ENCODE measurements at places on chromosomes 6 and 20. TPM values are rescaled to one million over a fixed set of nuclear protein-coding genes. Genes with fewer than 3 reads are reported as not detected.

DSP gene
- total RNA-seq, result 0.07 TPM

GRCh38 chr6:139251045-139251690 is 40.6 kb downstream of the TXLNB start:
- DNase-seq, result no peak

DNA sequence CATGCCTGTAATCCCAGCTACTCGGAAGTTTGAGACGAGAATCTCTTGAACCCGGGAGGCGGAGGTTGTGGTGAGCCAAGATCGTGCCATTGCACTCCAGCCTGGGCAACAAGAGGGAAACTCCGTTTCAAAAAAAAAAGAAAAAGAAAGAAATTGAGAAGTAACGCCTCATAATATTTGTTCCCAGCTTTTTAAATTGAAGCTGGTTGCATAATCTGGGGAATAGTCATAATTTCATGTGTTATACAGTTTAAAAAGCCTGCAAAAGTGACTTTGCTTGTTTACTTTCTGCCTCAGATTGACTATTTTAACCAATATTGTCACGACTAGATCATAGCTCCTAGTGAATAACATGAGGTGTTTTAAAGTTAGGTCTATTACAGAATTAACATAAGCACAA is 7.2 kb downstream of the FAM217B start:
- DNase-seq, result no peak

CLVS2 gene
- not detected for total RNA-seq

PHACTR1 gene
- total RNA-seq, result not detected

Measured in activated CD8-positive, alpha-beta T cell treated with anti-CD3 and anti-CD28 coated beads for 36 hours (primary cell).